ENCODE measurements at places on chromosomes 2 and 18. TPM values are rescaled to one million over a fixed set of nuclear protein-coding genes. Genes with fewer than 3 reads are reported as not detected.

The ERMN gene
- total RNA-seq, result 1.9 TPM

The GULP1 gene
- not detected for total RNA-seq

The MROH2A gene
- not detected for total RNA-seq

The HOXD13 gene
- total RNA-seq, result not detected

The CTNNA2 gene
- total RNA-seq, result not detected

The AQP4 gene
- total RNA-seq, result not detected

The TOGARAM2 gene
- 1.9 TPM for total RNA-seq

The FAHD2B gene
- total RNA-seq, result 20.5 TPM

The IKZF2 gene
- total RNA-seq, result 12.9 TPM

The OR6B2 gene
- total RNA-seq, result not detected

The RAB6C gene
- not detected for total RNA-seq

The CNTNAP5 gene
- not detected for total RNA-seq

DNA sequence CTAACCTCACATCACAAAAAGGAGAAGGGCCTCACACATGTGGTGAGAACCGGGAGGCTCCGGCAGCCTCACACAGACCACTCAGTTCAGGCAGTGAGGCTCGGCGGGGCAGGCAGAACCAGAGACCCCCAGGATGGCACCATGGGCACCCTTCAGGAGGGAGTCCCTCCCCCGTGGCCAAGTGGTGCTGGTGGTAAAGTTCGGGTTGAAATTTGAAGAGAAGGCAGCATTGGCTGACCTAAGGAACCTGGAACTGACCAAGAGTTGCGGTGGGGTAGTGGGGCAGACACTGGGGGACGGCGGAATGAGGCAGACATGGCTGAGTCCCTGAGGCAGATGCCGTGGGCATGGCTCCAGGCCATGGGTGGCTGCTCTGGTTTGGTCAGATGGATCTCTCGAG, 239.3 kb upstream of the MYT1L start:
- no peak for DNase-seq

GRCh38 chr2:11738589-11739436, 7.6 kb upstream of the LPIN1 start:
- DNase-seq, result no peak

DNA sequence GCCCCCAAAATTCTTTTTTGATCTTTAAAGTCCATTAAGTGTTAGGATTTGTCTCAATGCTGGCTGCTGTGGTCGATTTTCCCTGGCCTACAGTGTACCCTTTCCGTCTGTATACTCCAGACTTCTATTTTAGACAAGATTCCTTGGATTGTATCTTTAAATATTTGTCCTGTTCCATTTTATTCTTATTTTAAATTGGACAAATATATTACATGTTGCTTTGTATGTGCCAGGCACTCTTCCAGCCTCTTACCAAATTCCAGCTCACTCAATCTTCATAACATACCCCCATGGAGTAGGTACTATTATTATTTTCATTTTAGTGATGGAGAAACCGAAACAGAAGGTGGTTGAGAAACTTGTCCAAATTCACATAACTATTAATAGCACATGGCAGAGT, 58.1 kb downstream of the VWA3B start:
- no peak for DNase-seq

- no peak for DNase-seq
These were observed 203.8 kb downstream of the PTPRM start for GRCh38 chr18:7770908-7771307.

DNA sequence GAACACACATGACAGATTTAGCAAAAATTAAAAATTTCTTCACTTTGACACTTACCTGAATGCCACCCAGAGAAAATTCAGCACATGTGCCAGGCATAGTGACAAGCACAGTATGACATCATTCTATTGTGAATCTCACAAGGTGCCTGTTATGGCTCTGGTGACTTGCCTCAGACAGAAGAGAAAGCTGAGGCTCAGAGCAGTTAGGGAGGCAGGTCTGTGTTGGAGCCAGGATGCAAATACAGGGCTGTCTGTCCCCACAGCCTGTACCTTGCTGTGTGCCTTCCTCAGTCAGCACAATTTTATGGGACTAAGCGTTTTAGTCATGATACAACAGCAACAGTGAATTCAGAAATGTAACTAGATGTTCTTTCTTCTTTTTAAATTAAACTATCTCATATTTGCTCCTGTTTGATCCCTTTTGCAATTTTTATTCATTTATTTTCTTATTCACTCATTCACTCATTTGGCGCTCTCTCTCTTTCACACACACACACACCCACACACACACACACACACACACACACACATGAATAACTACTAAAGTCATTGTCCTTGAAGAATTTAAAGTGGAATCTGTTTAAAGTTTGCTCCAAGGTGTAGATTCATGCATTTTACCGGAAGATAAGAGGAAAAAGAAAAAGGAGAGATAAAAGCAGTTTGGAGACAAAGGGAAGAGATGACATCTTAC, 37.9 kb upstream of the CTAGE1 start:
- DNase-seq, result no peak

- DNase-seq, result no peak
These were observed 34.9 kb upstream of the HPCAL1 start for GRCh38 chr2:10267551-10268465.

DNA sequence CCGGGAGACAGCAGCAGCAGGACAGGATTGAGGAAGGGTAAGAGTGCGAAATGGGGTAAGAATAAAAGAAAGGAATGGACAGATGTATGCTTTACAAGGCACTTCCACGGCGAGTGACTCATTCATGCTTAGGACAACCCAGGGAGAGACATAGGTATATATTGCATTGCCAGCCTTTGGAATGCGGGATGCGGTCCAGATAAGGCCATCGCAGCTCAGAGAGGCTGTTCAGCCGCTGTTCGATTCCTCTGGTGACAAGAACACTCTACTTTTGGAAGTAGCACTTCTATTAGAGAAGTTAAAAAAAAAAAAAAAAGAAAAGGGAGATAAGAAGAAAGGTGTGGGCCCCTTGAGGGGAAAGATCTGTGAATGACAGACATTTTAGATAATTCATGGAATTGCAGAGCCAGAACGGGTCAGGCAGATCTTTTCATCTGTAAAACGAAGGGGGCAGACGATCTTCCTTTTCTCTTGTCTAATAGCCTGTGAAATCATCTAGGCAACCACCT, 819 bp upstream of the NCOA1 start:
- no peak for DNase-seq

DNA sequence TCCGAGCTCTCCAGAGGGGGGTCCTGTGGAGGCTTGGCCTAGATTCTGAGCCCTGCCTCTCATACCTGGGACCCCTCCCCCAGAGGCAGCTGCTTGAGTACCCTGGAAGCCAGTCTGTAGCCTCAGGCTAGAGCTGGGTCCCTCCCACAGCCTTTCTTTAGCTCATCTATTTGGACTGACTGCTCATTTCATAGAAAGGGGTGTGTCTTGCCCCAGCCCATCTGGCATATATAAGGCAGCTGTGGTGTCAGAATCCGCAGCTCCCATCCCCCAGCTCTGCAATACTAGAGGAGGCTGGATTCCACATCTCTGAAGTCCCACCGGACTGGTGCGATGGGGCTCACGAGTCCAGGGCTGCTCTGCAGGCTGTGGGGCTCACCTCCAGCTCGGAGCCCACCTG, 26.1 kb downstream of the MPHOSPH10 start:
- DNase-seq, result no peak

- peak; percentile 78 for DNase-seq
These were observed at the start of gene GAD1 for GRCh38 chr2:170816504-170817092. Gene GAD1 (plus strand): TSS chr2:170816887. CDS start chr2:170818592, 1,705 bp downstream.

DNA sequence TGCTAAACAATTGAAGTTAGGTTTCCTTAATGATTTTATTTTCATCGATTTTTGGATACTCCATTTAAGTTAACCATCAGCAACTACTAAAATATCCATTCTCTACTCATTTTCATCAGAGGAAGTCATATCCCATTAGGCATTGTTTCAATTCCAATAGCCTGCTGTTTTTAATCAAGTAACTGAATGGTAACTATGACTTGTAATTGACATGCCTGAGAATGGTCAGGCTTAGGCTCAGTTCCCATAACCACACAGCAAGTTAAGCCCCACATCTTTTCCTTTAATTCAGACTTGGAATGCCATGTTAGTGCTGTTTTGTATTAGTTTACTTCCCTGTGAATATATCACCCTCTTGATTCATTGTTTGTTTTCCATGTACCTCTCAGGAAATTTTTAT, 398.8 kb downstream of the ARHGAP15 start:
- DNase-seq, result no peak

DNA sequence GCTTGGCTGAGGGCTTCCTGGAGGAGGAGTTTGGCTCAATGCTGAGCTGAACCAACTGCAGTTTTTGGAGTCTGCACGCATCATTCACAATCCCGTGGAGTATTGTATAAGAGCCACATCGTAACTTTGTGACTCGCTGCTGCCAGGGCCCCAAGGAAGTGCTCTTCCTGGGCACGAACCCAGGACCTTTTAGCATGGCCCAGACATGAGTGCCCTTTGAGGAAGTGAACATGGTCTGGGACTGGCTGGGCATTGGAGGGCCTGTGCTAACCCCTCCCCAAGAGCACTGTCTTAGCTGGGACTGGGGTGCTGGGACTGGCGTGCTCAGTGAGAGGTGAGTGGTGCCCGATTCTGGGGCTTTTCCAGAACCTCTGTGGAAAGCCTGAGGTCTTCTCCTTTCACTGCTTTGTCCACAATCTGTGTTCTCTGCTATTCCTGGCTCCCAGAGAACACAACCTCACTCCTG, 88.6 kb downstream of the LIPG start:
- no peak for DNase-seq

DNA sequence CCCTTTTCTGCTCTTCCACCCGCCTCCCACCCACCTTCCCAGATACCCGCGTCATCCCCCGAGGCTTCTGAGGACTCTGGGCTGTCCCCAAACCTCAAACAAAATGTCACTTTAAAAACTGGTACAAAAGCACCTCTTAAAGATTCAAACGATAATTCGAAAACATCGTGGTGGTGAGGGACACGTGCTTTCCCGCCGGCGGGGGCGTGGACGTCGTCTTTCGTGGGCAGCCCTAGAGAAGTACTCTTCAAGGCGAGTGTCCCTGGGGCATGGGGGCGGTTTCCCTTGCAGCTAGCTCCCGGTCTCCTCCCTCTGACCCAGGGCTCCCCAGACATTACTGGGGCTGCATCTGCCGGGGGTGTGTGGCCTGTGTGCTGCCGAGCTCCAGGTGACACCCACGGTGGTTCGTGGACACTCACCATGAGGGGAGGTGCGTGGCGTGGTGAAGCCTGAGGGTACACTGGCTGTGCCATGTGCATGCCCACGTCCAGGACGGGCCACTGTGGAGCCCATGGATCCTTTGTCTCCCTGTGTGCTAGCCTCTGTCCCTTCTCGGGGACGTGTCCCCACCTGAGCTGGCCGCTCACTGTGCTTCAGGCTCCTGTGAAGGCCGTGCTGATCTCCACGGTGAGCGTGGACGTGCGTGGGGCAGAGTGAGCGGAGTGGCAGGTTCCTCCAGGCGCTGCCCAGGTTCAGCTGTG, 117.8 kb downstream of the NFATC1 start:
- no peak for DNase-seq

DNA sequence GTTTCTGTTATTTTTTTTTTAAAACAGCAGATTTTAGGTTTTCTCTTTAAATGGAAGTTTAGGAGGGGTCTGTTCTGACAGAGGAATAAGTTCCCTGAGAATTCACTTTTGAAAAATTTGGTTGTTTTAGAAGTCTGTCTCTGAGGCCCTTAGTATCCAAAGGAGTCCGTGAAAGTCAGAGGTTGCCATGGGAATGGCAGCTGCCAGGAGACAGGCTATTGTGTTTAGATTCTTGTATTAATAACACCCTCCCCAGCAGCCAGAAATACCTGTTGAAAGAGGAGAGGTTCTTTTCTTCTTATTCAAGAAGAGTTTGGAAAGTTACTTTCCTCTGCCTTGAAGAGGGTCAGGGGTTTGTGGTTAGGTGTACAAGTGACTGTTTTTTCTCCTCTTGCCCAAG, 29.5 kb downstream of the TNP1 start:
- DNase-seq, result no peak

- no peak for DNase-seq
These were observed 250.3 kb upstream of the ID2 start for GRCh38 chr2:8431446-8432125.

GRCh38 chr2:207046724-207047123, 107.4 kb downstream of the CPO start:
- DNase-seq, result peak; percentile 2

- DNase-seq, result no peak
These were observed 495.6 kb downstream of the NYAP2 start for GRCh38 chr2:225895126-225895525.

DNA sequence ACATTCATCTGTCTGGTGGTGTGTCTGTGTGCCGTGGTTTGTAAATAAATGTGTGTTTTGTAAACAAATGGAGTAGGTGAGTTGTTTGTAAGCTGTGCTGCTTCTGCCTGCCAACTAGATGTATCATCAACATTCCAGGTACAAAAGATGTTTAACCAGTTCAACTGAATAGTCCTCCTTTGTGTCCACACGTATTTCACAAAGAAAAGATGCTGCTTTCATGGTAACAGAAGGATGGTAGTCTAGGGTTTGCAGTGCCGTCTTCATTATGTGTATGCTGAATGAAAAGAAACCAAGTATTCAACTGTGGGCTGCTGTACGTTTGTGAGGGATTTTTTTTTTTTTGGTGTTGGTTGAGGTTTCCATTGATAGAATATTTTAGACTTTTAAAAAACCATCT, 72.1 kb downstream of the CAMKMT start:
- no peak for DNase-seq

- DNase-seq, result no peak
These were observed 515.2 kb downstream of the RNF144A start for GRCh38 chr2:7432436-7432835.

DNA sequence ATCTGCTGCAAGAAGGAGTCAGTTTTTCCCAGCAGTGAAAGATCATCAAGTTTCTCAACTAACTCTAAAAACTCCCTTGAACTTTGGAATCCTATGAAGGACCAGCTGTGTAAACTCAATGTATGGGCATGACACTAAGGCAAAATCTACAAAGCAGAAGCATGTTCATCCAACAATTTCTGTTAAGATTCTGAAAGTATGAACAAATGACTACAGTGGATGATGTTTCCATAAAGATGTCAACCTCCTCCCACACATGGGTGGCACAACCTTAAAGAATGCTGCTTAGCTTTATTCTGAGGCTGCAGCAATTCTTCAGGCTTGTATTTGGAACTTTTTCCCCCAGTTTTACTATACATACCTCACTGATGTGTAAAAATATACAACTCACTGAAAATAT, 47.2 kb downstream of the WDR33 start:
- DNase-seq, result no peak

GRCh38 chr18:8826971-8827370, 121.6 kb downstream of the MTCL1 start:
- DNase-seq, result no peak
